Hypothalamus (tissue), 51 donors: ENCODE measurements at places on chromosomes 16 and 17.

DNA sequence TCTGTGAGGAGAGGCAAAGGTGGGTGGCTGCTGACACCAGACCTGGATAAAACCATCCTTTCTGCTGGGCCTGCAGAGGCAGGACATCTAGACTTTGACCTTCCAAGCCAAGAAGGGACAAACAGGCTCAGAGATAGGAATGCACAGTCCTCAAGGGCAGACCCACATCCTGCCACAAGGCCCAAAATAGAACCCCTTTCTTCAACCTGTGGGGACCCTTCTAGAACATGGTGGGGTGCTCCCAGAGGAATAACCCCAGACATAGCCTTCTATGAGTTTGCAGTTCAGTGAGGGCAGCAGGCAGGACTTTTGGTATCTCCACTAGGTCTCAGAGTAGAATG is 3.8 kb upstream of the CBFB start:
- no peak for DNase-seq

GRCh38 chr16:71971571-71971970 is 28.6 kb downstream of the PKD1L3 start:
- DNase-seq = no peak

DNA sequence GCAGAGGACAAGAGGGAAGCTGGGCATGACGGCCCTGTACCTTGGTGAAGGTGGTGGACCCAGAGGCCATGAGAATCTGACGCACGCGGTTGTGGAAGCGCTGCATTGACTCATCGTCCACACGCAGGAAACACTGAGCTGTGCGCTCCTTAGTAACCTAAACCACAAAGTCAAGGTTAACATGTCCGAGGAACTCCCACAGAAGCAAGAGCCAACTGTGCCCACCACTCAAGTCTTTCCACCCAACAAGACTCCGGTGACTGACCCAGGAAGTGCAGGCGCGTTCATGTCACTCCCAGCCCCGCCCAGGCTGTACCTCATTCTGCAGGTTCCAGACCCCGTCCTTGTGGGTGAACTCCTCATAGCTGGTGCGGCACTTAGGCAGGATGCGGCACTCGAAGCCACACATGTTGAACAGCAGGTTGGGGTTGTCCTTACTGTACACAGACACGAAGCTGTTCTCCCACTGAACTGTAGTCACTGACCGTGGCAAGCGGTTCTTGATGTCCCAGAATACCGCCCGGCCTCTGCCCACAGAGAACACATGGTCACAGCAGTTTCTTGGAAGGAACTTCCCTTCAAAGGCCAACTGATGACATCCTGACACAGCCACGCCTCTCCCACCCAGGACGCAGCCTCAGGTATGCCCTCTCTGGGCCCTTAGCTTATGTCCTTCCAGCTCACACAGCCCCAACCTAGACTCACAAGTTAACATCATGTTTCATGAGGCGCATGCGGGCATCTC is 11.5 kb downstream of the PRPF8 start:
- no peak for DNase-seq

DNA sequence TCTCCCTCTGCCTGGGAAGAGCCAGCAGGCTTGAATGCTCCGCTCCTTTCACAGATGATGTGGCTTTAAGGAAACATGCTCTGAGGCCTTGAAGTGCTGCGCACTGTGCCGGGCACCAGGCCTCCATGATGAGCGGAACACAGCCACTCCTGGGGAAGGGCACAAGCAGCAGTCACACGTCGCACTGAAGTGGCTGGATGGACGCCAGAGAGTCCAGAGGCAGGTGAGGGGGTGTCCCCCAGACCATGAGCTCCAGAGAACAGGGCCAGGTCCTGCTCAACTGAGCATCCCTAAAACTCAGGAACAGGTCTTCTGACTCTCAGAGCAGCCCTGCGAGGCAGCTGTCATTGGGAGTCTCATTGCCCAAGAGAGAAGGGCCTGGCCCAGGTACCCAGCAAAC is 35.6 kb downstream of the PEMT start:
- DNase-seq = no peak

GRCh38 chr16:35447010-35447558 is 1987.7 kb downstream of the TP53TG3F start:
- no peak for DNase-seq

DNA sequence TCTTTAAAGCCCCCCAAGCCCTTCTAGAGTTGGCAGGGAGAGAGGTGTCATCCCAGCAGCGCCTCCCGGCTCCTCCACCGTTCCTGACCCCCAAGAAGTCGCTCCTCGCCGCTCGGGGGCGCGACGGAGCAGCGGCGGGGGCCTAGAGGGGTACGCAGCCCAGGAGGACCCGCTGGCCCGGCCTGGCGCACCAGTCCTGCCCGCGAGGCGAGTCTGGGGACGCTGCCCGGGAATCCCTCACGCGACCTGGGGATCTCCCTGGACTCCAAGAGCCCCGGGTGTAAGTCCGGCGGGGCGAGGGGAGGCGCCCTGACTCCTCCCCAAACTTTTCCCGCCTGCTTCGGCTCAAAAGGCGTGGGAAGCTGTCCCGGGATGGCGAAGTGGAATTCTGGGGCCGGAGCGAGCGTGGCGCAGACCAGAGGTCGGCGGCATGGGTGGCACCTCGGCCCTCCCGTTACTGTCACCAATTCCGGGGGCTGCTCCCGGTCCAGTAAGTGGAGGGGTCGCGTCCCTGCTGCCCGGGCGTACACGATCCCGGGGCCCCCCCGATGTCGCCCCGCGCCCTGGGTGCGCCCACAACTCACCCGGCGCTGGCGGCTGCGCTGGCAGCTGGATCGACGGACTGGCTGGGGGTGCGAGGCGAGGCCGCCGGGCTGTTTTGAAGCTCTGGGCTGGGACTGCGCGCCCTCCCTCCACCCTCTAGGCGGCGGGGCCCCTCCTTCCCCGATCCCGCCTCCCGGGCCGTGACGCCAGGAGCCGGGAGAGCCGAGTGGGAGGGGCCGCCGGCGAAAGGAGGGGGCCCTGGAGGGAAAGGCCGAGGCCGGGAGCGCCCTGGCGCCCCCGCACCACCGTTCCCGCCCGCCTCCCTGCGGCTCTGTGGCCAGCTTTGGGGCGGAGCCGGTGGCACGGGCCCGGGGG is at the start of gene EMP2:
TSS of gene EMP2 (minus strand) at position 634 of the 918 bp plus-strand sequence. CDS start 32,981 bp downstream, outside the sequence.
- DNase-seq = peak; percentile 28

GRCh38 chr17:82299452-82299851 is 18.0 kb downstream of the CD7 start:
- no peak for DNase-seq

- DNase-seq = no peak
Measured at GRCh38 chr17:67865438-67865837, 40.1 kb downstream of the BPTF start.

DNA sequence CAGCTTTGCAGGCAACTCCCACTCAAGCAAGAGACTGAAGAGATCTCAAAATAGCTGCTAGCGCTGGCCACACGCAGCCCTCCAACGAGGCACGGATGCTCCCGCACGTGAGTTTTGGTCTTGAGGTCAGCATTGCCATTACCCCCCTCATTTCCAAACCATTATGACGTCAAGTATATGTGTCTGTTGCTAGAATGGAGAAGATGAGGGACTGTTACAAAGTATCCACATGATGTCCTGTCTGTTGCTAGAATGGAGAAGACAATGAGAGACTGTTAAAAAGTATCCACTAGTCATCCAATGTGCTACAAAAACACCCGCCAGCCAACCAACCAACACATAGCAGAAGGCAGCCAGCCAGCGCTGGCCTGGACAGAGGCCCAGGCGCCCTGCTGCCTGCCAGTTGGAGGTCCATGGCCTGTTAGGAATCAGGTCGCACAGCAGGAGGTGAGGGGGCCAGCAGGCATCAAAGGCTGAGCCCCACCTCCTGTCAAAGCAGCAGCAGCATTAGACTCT is 24.8 kb downstream of the KLHDC4 start:
- DNase-seq = peak; percentile 45

GRCh38 chr17:50076591-50077235 is 18.4 kb upstream of the PDK2 start:
- no peak for DNase-seq

DNA sequence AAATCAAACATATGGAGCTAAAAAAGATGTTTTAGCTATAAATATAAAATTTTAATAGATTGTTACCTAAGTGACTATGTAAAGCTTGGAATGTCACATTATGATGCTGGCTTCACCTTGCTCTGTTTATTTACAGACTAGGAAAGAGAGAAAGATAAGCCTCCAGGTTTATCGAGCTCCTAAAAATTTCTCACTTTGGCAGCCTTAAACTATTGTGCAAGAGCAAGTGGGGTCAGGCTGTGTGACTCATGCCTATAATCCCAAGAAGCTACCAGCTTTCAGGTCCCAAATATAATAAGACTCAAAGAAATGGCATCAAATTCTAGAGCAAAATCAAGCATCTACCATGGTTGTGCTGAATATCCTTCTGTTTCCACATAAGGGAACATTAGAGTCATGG is 34.3 kb upstream of the PRSS54 start:
- no peak for DNase-seq

- no peak for DNase-seq
Measured at GRCh38 chr17:57197466-57198071, 58.8 kb upstream of the MSI2 start.

DNA sequence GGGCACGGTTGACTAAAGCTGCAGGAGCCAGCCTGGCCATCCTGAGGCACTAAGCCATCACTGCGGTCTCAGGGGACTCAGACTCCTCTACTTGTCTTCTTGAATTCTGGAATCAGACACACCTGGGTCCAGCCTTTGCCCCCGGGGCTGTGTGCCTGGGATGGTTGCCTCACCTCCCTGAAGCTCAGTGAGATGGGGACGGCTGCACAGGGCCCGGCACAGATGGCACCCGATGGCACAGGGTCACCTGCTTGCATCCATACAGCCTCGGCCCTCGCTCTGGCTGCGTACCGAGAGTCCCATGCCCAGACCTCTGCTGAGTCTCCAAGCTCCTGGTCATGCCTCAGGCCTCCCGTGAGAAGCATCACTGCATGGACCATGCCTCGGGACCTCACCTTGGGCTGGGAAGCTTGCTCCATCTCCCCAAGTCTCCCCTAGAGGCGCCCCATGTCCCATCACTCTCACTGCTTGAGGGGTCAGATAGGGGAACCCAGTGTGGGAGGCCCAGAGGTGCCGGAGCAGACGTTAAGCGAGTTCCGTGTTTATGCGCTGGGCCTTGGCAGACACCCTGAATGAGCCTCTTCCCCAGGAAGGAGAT is 316.3 kb downstream of the SEC14L1 start:
- DNase-seq = no peak

DNA sequence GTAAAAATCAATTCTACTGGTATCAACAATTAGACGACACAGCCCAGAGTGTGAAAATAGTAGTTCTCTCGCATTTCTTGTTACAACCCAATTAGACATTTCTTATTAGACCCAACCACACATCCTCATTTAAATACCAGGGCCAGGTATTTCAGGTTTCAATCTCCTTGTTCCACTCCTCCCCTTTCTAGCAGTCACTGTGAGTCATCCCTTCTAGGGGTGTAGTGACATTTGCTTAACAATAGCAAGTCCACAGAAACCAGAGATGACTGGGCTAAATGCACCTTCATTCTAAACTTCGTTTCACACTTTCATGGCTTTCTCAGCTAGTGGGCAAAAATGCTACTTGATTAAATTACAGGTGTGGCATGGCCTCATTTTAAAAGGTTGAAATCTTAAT is 116.9 kb upstream of the CACNG3 start:
- DNase-seq = no peak

DNA sequence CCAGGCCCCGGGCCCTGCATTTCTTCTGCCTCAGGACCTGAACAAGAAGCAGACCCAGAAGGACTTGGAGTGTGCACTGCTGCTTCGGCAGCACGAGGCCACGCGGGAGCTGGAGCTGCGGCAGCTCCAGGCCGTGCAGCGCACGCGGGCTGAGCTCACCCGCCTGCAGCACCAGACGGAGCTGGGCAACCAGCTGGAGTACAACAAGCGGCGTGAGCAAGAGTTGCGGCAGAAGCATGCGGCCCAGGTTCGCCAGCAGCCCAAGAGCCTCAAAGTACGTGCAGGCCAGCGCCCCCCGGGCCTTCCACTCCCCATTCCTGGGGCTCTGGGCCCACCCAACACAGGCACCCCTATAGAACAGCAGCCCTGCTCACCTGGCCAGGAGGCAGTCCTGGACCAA is 9.2 kb downstream of the HIRIP3 start:
- no peak for DNase-seq

- DNase-seq = peak; percentile 23
Measured at GRCh38 chr17:75908201-75908600, 3.5 kb upstream of the MRPL38 start.

- DNase-seq = no peak
Measured at GRCh38 chr16:55642611-55643010, 13.2 kb upstream of the SLC6A2 start.

DNA sequence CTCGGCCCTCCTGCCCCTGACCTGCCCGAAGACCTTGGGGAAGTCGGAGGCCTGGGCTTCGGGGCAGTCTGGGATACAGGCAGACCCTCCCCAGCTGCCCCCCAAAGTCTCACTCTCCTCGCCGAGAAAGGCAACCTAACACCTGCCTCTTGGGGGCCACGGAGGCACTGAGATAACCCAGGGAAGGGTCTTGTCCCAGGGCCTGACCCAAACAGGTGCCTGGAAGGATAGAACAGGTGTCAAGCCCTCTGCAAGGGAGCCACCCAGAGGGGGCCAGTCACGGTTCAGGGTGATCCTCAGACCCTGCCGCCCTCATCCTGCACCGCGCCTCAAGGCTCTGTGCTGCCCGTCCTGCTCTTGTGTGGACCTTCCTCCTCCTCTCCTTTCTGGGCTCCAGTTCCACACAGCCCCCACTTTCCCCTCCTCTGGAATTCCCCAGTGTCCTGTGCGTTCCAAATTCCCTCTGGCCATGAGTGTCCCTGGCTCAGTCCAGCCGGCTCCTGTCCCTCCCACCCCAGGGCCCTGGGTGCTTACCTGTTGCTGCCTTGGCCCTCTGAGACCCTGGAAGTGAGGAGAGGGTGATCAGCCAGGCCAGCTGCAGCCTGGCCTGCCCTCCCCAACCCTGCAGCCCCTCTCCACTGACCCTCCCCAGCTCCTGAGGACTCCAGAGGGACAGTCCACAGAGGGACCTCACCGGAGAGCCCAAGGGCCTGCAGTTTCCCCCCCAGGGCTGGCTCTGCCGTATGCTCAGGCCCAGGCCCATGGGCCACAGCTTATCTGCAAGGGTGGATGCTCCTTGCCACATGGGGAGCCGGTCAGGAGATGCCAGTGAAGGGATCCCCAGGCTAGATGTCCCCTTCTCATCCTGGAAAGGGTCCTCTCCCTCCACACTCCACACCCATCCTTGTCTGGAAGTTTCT is 3.8 kb downstream of the PRSS27 start:
- no peak for DNase-seq

DNA sequence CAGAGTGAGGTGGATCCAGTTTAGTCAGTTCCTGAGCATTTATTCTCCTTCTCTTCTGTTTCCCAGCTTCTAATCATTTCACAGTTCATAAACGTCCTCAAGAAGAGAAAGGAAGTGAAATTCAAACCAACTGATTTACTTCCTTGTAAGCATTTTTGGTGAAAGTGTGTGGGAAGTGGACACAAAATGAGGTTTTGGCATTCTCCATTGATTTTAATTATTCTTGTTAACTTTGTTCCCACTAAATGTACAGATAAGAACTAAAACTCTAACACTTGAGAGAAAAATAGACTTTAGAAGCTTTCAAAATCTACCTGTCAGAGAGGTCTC is 42.7 kb upstream of the CORO6 start:
- no peak for DNase-seq

GRCh38 chr16:35194681-35195080 is 1735.3 kb downstream of the TP53TG3F start:
- DNase-seq = no peak

GRCh38 chr17:13584701-13585080 is 17.0 kb downstream of the HS3ST3A1 start:
- no peak for DNase-seq
